ENCODE measurements at places on chromosomes 12 and 14. TPM values are rescaled to one million over a fixed set of nuclear protein-coding genes. Genes with fewer than 3 reads are reported as not detected.

DNA sequence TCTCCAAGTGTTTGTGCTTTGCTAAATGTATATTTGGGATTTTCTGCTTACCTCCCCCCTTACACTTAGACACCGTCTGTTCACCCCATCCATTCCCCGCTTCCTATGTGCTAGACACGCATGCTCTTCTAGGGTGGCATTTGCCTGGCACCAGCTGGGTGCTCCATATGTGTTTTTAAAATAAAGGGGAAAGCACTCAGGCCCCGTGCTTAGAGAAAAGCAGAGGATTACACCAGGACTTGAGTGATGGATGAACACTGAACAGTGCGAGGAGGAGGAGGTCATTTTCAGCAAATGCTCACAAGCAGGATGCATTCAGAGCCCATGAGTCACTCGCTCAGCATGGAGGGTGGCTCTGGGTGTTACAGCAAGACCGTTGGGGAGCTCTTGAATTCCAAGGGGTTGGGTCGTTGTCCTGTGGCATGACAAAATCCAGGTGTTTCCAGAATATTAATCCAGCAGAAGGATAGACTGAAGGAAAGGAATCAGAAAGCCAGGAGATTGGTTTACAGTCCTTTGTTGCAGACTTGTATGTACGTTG lies 2.9 kb upstream of the BDKRB1 start:
- H3K27ac ChIP-seq, result no peak overlapping the region
- no peak overlapping the region for H3K4me3 ChIP-seq
- H3K27me3 ChIP-seq, result no peaks in the 10 kb centered on the region
- no peak for DNase-seq
- H3K36me3 ChIP-seq, result no peaks in the 10 kb centered on the region
- H3K4me1 ChIP-seq, result peaks cover 3% of the 10 kb centered on the region

GRCh38 chr14:87705439-87705896 lies 287.5 kb downstream of the GALC start:
- H3K27ac ChIP-seq, result no peak overlapping the region
- H3K4me1 ChIP-seq, result no peaks in the 10 kb centered on the region
- no peaks in the 10 kb centered on the region for H3K27me3 ChIP-seq
- no peak for DNase-seq

DNA sequence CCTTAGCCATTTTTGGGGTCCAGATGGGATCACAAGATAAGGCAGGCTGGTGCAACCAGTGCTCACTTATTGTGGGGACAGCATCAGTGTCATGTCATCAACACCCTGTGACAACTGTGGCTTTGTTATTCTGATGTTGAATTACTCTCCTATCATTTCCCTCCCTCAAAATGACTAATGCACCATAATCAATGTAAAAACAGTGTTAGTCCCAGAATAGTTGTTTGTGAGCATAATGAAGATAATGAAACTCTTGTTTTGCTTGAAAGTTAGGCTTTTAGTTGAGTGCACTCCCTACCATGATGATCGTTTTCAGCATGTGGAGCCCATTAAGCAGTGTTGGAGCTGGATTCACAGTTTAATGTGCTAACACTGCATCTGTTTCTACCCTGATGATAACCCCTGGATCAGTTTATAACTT lies 151.4 kb downstream of the TMTC2 start:
- no peaks in the 10 kb centered on the region for H3K36me3 ChIP-seq
- no peaks in the 10 kb centered on the region for H3K4me1 ChIP-seq
- no peaks in the 10 kb centered on the region for H3K27me3 ChIP-seq
- no peak for DNase-seq
- no peak overlapping the region for H3K4me3 ChIP-seq

- no peak overlapping the region for H3K27ac ChIP-seq
- no peak overlapping the region for H3K4me3 ChIP-seq
- no peaks in the 10 kb centered on the region for H3K36me3 ChIP-seq
- H3K4me1 ChIP-seq, result no peaks in the 10 kb centered on the region
- H3K27me3 ChIP-seq, result no peaks in the 10 kb centered on the region
- DNase-seq, result no peak
These were observed 27.7 kb downstream of the C12orf56 start for GRCh38 chr12:64362721-64363305.

- H3K27me3 ChIP-seq, result no peaks in the 10 kb centered on the region
- no peaks in the 10 kb centered on the region for H3K4me1 ChIP-seq
- H3K27ac ChIP-seq, result no peak overlapping the region
- DNase-seq, result no peak
- H3K4me3 ChIP-seq, result no peak overlapping the region
These were observed 75.7 kb downstream of the LRRK2 start for GRCh38 chr12:40300490-40300889.

- no peak overlapping the region for H3K27ac ChIP-seq
- no peak for DNase-seq
- no peaks in the 10 kb centered on the region for H3K27me3 ChIP-seq
- H3K4me3 ChIP-seq, result no peak overlapping the region
- no peaks in the 10 kb centered on the region for H3K36me3 ChIP-seq
These were observed 340.9 kb downstream of the AACS start for GRCh38 chr12:125406131-125406530.

DNA sequence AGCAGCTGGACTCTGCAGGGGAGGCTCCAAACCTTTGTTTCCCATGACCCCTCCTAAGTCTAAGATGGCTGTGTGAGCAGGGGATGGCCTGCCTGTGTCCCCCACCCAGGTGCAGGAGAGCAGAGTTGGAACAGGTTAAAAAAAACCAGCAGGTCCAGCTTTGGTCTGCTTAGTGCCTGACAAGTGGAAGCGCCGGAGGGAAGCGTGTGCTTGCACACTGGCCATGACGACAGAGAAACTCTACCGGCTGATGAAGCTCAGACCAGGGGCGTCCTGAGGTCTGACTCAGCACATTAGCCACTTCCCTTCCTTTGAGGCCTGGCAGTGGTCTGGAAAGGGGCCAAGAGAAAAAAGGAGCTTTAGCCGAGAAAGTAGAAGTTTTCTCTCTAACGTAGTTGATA lies 280.1 kb downstream of the VRK1 start:
- H3K27me3 ChIP-seq, result no peaks in the 10 kb centered on the region
- no peak overlapping the region for H3K4me3 ChIP-seq
- no peaks in the 10 kb centered on the region for H3K36me3 ChIP-seq
- no peaks in the 10 kb centered on the region for H3K4me1 ChIP-seq

DNA sequence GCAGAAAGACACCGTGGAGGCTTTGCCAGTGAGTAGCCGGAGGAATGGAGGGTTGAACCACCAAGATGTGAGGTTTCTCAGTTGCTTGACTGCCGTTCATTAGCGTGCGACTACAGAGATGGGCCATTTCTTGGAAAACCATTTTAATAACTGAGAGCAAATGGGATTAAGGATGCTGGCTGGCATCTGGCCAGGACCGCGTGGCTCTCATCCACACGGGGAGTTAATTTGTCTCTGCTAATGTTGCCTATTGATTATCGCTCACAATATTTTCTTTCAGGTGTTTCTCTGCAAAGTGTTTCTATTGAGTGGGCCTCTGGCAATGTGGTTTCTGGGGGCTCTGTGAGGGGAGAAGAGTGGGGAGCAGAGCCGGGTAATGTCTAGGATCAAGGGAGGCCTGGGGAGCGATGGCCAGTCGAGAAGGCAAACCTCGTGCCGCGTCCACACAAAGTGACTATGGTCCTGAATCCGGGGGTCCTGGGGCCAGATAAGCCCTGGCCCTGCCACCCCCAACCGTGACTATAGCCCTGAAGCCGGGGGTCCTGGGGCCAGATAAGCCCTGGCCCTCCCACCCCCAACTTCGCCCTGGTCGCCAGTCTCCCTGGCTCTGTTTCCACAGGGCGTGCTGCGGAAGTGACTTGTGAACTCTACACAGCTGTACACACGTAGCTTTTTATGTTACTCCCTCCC lies 110.6 kb downstream of the PRMT8 start:
- H3K27ac ChIP-seq, result no peak overlapping the region
- DNase-seq, result no peak
- no peak overlapping the region for H3K4me3 ChIP-seq
- peaks cover 10% of the 10 kb centered on the region for H3K27me3 ChIP-seq

DNA sequence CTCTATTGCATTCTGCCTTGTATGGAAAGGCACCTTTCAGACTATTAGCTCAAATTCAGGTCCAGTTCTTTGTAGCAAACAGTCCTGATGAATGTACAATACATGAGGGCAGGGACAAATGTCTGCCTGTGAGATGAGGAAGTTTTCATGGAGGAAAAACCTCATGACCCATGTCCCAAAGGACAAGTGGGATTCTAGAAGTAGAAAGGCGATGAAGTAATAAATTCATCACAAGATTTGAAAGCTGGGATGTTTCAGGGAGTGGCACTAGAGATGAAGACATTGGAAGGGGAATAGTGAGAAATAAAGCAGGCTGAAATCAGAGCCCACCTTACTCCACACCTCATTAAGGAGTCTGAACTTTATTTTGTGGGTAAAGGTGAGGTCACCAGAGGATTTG lies 4.2 kb downstream of the CORO1C start:
- no peaks in the 10 kb centered on the region for H3K27me3 ChIP-seq
- no peak overlapping the region for H3K4me3 ChIP-seq
- H3K4me1 ChIP-seq, result peaks cover 9% of the 10 kb centered on the region
- H3K27ac ChIP-seq, result no peak overlapping the region
- DNase-seq, result no peak

GRCh38 chr12:85310456-85311076 lies 30.5 kb downstream of the ALX1 start:
- H3K4me1 ChIP-seq, result no peaks in the 10 kb centered on the region
- H3K27me3 ChIP-seq, result peaks cover 5% of the 10 kb centered on the region
- H3K4me3 ChIP-seq, result no peak overlapping the region
- H3K27ac ChIP-seq, result no peak overlapping the region
- DNase-seq, result no peak

DNA sequence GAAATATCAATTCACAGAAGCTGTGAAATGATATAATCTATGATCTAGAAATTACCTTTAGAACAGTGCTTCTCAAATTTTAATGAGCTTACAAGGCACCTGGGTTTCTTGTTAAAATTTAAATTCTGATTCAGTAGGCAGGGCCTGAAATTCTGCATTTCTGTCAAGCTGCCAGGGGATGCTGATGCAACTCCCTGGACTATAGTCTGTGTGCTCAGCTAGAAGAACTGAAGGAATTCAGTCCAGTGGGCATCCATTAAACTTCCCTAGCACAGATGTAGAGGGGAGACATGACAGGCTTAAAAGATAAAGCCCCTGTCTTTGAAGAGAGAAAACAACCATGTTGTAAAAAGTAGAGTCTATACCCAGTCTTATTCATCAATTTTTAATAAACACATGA lies 441.8 kb downstream of the TMTC2 start:
- no peaks in the 10 kb centered on the region for H3K27me3 ChIP-seq
- DNase-seq, result no peak
- no peak overlapping the region for H3K4me3 ChIP-seq
- no peak overlapping the region for H3K27ac ChIP-seq

- H3K4me3 ChIP-seq, result no peak overlapping the region
- H3K27ac ChIP-seq, result no peak overlapping the region
- H3K4me1 ChIP-seq, result no peaks in the 10 kb centered on the region
- H3K36me3 ChIP-seq, result no peaks in the 10 kb centered on the region
- no peaks in the 10 kb centered on the region for H3K27me3 ChIP-seq
These were observed 11.9 kb downstream of the STYX start for GRCh38 chr14:52741865-52742264.

DNA sequence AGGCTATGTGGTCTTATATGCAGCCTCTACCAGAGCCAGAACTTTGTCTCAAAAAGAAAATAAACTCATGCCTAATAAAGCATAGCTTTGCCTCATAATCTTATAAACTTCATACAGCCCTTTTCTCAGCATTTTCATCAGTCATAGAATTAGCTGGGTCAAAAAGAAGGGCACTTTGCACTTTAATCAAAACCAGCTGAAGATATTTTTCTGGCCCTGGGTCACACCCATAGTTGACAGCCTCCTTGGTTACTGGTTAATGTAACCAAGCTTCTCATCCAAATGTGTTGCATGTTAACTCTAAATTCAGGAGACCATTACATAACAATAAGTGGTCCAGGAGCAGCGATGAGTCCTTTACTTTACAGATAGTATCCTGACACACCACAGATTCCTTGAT lies 558.2 kb downstream of the FLRT2 start:
- no peaks in the 10 kb centered on the region for H3K4me1 ChIP-seq
- no peak for DNase-seq
- H3K27me3 ChIP-seq, result no peaks in the 10 kb centered on the region
- no peaks in the 10 kb centered on the region for H3K36me3 ChIP-seq

- H3K27me3 ChIP-seq, result no peaks in the 10 kb centered on the region
- H3K36me3 ChIP-seq, result no peaks in the 10 kb centered on the region
- no peaks in the 10 kb centered on the region for H3K4me1 ChIP-seq
- DNase-seq, result no peak
- no peak overlapping the region for H3K4me3 ChIP-seq
These were observed 3.9 kb downstream of the MYRFL start for GRCh38 chr12:69828897-69829296.

DNA sequence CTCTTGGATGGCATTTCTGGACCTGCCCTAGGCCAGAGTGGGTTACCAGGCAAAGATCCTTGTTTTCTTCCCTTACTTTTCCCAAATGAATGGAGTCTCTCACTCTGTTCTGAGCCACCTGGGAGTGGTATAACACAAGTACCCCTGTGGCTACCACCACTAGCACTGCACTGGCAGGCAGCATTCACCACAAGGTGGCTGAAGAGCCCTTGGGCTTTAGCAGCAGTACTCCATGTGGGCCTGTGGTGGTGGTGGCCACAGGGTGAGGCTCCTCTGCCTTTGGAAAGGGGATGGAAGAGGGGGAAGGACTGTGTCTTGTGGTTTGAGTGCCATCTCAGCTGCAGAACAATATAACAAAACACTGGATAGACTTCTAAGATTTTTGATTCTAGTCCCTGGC lies 38.1 kb upstream of the LMNTD1 start:
- H3K4me1 ChIP-seq, result no peaks in the 10 kb centered on the region
- H3K36me3 ChIP-seq, result no peaks in the 10 kb centered on the region
- H3K4me3 ChIP-seq, result no peak overlapping the region
- no peaks in the 10 kb centered on the region for H3K27me3 ChIP-seq
- no peak overlapping the region for H3K27ac ChIP-seq

DNA sequence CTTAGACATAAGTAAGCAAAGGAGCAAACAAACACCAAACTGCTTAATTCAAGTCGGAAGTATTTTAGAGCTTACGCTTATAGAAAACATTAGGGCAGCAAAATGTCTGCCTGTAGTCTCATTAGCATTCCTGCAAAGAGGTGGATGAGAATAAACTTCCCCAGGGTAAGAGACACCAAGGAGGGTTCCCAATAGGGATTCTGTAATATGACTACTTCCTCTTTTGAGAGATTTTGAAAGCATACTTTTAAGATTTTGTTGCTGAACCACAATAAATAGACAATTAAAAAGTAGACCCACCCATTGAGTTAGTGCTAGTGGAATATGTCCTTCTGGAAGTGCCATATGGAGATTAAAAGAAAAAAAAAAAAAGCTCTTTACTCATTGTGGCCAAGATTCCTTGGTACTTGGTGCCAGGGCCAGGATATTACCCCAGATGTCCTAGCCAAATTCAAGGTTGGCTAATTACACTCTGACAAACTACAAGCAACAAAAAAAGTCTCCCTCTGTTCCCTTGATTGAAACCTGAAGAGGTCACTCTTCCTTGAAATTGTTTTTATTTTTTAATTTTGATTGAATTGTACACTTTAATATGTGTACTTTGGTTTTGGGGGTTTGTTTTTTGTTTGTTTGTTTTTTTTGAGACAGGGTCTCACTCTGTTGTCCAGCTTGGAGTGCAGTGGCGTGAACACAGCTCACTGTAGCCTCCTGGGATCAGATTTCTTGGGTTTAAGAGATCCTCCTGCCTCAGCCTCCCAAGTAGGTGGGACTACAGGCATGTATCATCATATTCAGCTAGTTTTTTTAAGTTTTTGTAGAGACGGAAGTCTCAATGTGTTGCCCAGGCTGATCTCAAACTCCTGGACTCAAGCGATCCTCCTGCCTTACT lies 8.7 kb downstream of the CLIP1 start:
- no peak for DNase-seq
- H3K4me3 ChIP-seq, result no peak overlapping the region
- H3K27me3 ChIP-seq, result no peaks in the 10 kb centered on the region

The CSRP2 gene
- total RNA-seq, result 23.3 TPM

The ZFC3H1 gene
- total RNA-seq, result 79.2 TPM

The SEC23A gene
- total RNA-seq, result 82.4 TPM

The SIX1 gene
- 2.6 TPM for total RNA-seq

The NUDT4 gene
- total RNA-seq, result 51.1 TPM

The FGF6 gene
- not detected for total RNA-seq

The GLIPR1L1 gene
- not detected for total RNA-seq

The TMTC2 gene
- 19.3 TPM for total RNA-seq
